Cardiac muscle cell (in vitro differentiated cells and primary cell): ENCODE measurements at places on chromosomes 11 and 22.
A peak's percentile ranks its signal among the peaks of the same experiment; 100 is the strongest.

GRCh38 chr11:20031155-20032001, 128.9 kb downstream of the DBX1 start:
- DNase-seq, result peak; percentile 72

DNA sequence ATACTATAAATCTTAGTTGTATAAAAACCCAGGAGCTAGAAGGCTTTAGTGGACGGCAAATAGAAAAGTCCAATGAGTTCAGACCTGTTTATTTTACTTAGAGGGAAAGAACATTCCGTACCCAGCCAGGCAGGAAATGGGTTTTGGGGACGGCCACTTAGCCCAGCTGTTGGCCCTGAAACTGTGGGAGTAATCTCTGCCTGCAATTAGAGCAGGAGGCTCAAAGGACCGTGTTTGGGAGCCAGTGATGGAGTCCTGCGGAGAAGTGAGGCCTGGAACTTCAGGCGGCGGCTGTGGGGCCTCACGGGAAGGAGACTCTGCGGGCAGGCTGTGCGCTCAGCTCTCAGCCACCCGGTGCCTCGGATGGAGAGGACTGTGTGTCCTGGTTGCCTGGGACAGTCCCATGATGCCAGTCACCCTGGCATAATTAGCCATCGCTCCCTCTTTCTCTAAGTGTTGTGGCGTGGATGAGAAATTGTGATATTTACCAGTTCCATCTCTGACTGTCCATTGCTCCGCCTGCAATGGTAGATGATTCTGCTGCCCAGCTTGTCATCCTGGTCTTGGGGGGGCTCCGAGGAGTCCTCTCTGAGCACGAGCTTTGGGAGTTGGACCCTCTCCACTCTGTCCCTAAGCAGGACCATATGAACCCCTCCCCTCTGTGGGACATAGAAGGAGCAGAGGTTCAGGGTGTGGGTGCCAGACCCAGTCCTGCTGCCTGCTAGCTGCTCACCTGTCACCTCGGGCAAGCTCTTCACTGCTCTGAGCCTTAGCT, 530.3 kb downstream of the TBC1D22A start:
- no peak for DNase-seq

- peak; percentile 88 for DNase-seq
Observed at GRCh38 chr22:38205261-38206128, 3.7 kb downstream of the MAFF start.

- DNase-seq, result peak; percentile 26
Observed at GRCh38 chr11:18065572-18065971, 19.5 kb upstream of the TPH1 start.

DNA sequence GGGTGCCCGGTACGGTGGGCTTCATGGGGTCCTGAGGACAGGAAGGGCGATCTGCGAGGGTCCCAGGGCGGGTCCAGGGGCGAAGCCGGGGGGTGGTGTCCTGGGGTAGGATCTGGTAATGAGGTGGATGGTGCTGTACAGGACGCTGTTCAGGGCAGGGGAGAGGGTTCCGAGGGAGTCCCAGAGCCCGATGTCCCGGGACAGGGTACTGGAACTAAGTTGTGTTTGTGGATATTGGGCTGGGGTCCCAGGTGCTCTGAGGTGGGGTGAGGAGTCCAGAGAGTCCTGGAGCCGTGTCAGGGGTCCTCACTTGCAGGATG, 426 bp downstream of the LZTR1 start:
- no peak for DNase-seq

DNA sequence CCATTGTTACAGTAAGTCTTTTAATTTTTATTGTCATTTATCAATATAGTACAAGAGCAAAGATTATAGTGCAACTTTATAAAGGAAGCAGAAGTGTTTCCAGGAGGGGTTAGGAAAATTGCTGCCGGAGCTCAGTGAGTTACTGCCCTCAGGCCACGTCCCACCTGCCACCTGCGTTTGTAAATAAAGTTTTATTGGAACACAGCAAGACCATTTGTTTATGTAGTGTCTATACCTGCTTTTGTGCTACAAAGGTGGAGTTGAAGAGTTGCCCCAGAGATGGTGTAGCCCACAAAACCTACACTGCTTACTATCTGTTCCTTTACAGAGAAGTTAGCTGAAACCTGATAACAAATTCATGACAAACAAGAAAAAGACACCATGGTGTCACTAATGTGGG, 437.8 kb upstream of the B3GAT1 start:
- no peak for DNase-seq

GRCh38 chr11:60500276-60500910, 7.8 kb downstream of the MS4A12 start:
- DNase-seq, result no peak

GRCh38 chr11:127925475-127925874, 661.9 kb downstream of the ETS1 start:
- peak; percentile 21 for DNase-seq

DNA sequence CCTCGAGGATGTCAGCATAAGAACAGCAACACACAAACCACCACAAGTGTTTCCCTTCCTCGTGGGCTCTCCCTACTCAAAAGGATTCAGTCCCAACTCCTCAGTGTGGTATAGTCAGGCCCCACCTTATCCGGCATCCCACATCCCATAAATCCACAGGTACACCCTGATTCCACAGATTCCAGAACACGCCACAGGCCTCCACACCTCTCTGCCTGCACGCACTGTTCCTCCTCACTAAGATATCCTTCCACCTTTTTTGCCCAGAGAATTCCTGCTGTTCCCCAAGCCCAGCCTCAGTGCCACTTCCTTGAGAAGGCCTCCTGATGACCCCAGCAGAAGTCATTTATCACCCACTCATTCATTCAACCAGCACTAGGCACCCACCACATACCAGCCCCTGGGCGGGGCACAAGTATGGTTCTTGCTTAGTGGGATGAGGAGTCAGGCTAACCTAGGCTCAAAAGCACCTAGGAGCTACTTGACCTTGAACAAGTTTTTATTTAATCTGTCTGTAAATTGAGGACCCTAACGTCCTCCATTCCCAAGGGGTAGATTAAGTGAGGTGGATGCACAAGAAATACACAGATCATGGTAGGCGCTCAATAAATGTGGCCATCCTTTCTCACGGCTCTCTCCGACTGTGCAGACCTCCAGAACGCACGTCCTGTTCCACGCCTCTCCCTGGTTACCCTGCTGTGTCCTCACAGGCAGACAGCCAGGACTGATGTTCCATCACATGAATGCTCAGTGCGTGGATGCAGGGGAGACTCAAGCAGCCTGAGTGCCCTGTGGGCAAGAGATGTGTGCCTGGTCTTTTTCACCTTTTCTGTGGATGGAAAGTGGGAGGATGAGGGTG, 2.1 kb upstream of the KCNJ4 start:
- DNase-seq, result no peak

DNA sequence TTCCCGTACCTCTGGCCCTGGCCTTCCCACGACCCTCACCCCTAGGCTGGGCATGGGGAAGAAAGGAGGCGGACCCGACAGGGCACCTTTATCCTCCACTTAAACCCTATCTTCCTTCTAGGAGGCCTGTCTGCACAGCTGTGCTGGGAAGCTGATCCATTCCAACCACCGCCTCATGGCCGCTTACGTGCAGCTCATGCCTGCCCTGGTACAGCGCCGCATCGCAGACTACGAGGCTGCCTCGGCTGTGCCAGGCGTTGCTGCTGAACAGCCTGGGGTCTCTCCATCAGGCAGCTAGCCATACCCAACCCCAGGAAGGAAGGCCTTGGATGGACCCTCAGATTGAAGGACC, 599 bp downstream of the TIMM10B start:
- DNase-seq, result peak; percentile 13

- no peak for DNase-seq
Observed at GRCh38 chr11:125272092-125272491, 107.5 kb downstream of the PKNOX2 start.

DNA sequence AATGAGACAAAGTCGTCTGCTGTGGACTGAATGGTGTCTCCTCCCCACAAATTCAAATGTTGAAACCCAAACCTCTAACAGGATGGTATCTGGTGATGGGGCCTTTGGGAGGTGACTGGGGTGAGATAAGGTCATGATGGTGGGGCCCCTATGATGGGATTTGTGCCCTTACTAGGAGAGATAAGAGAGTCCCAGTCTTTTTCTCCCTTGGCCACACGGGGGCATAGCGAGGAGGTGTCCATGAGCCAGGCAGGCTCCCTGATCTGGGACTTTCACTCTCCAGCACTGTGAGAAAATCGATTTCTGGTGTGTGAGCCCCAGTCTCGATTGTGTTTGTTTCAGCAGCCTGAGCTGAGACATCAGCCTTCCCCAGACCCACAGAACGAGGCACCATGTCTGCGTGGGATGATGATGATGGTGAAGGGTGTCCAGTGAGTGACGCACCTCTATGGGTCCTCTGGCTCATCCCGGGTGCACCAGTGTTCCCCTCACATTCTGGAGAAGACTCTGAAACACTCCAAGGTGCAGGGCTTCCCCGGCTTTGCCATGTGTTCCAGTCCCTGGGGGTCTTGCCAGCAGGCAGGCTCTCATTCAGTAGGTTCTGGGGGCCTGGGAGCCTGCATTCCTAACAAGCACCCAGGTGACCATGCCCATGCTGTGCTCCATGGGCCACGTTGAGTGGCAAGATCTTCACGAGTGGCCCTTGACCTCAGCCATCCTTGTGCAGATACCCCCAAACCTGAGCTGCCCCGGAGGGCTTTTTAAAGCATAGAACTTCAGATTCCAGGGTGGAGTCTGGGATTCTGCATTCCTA, 363.0 kb downstream of the CTTN start:
- no peak for DNase-seq

DNA sequence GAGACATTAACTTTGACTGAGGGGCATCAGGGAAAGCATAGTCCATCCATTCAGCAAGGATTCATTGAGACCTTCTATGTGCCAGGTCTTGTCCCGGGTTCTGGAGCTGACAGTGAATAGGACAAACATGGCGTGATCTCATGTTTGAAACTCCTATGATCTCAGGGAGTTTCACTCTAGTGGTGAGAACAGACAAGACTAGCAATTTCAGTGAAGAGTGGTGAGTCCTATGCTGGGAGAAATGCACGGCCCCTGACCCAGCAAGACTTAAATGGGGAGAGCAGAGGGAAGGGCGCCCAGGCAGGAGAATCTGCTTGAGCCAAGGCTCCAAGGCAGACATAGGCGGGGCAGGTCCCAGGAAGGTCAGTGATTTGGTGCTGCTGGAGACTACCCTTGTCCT, 155.7 kb downstream of the CEP164 start:
- DNase-seq, result no peak

- no peak for DNase-seq
Observed at GRCh38 chr11:19651653-19652052, 61.0 kb upstream of the NAV2 start.

DNA sequence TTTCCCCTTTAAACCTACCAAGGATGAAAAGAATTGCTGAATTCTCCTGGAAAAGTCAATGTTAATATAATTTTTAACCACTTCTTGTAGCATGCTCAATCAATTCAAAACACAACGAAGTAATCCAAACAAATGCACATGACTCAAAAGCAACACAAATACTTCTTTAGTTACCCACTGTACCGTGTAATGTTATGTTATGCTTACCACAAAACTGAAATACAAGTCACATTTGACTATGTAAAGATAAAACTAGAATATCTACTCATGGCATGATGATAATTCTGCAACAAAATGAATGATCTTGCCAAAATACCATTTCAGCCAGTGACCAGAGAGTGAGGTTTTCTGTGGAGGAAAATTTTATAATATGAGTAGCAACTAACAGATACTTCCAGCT, 587.0 kb downstream of the DLG2 start:
- no peak for DNase-seq

- DNase-seq, result no peak
Observed at GRCh38 chr11:109783840-109784239, 309.4 kb upstream of the ZC3H12C start.

- DNase-seq, result no peak
Observed at GRCh38 chr11:66470015-66470414, 3.3 kb downstream of the PELI3 start.

- DNase-seq, result no peak
Observed at GRCh38 chr11:7593481-7593880, 79.7 kb downstream of the PPFIBP2 start.

DNA sequence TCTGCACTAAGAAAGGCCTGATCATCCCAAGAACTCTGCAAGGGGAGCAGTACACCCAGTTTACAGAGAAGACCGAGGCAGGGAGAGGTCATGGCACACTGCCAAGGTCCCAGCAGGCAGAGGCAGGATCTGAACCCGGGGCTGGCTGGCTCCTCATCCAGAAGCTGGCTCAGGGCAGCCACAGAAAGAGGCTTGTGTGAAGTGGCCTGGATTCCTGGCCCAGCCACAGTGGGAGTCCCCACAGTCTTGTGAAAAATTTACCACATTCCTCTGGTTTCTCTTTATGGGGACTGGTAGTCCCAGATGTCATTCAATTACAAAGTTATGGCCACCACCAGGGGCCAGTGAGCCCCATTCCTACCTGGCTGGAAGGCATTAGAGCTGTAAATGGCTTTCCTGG, 440.5 kb downstream of the MIAT start:
- DNase-seq, result no peak

DNA sequence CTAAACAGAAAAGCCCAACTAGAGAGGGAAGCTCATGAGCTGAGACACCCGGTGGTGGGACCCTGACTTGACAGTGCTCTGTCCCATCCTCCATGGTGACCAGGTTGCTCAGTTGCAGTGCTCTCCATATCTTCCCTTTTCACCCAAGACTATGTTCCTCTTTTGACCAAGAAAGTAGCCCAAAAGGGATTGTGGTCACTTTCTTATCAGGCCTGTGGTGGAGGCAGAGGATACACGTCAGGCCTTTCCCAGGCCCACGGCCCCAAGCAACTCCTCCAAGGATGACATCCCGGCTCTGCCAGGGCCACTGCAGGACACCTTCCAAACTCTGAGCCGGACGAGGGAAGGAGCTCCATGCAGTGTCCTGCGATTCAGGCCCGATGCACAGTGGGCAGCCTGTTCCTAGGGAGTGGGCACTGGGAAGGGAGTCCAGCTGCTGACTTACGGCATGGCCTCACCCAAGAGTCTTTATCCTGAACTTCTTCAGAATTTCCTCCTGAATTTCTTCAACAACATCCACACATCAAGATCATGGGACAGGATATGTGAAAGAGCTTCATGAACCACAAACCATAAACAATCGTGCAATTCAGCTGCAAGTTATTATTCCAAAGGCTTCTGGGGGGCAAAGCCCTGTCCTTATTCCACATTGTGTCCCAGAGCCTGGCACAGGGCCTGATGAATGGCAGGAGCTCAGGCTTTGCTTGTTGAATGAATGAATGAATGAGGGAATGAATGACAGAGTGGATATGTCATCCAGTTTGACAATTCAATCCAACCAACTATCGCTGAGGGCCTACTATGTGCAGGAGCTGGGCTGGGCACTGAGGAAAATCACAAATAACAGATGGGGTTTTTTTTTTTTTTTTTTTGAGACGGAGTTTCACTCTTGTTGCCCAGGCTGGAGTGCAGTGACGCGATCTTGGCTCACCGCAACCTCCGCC, 36.0 kb upstream of the MYH9 start:
- DNase-seq, result no peak

- DNase-seq, result no peak
Observed at GRCh38 chr11:115896084-115896483, 391.9 kb upstream of the CADM1 start.

GRCh38 chr11:92656783-92657182, 312.7 kb upstream of the MTNR1B start:
- no peak for DNase-seq

GRCh38 chr11:104652996-104653395, 245.3 kb downstream of the CASP12 start:
- DNase-seq, result peak; percentile 29

GRCh38 chr11:85698195-85698594, 12.2 kb upstream of the CCDC89 start:
- no peak for DNase-seq
